ENCODE measurements at places on chromosomes 5 and 9.

- DNase-seq, result no peak
These were observed 83.3 kb downstream of the PRRT1B start for GRCh38 chr9:131628459-131629225.

DNA sequence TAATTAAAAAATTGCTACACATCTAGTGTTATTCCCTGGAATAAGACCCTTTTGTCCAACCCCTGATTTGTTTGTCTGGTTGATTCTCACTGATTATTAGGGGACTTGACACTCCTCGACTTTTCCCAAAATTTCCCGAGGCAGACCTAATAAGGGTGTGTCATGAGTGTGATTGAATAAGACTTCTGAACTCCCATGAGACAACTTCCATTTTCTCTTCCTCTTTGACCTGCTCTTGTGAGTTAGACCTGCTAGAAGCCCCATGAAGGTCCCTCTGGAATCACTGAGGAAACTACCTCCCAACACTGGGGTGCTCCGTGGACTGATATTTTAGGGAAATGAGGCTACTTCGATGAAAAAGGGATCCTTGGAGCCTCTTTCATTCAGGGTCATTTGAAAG, 83.4 kb downstream of the MUSK start:
- DNase-seq, result no peak

GRCh38 chr9:134863941-134864820, 16.4 kb upstream of the FCN2 start:
- DNase-seq, result no peak

- DNase-seq, result no peak
These were observed 131.5 kb downstream of the ADAMTS19 start for GRCh38 chr5:129591508-129592160.

DNA sequence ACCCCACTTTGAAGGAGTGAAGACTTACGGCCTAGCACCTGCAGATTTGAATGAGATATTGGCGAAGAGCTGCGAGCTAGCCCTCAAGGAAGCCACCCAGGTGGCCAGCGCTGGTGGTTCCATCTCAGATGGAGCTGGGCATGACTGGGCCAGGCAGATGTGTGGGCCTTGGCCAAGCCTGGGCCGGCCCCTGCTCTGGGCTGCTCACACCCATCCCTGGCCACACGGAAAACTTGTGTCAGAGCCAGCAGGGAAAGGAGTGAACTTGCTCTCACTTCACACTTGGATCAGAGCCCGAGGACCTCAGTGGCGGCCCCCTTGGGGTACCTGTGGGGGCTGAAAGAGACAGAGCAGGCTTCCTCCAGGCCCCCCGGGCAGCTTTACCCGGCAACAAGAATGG, 44.2 kb downstream of the ROPN1L start:
- DNase-seq, result no peak

GRCh38 chr5:180140571-180140970, 68.4 kb downstream of the RASGEF1C start:
- no peak for DNase-seq

GRCh38 chr5:109660301-109660700, 29.4 kb upstream of the MAN2A1 start:
- DNase-seq, result no peak

DNA sequence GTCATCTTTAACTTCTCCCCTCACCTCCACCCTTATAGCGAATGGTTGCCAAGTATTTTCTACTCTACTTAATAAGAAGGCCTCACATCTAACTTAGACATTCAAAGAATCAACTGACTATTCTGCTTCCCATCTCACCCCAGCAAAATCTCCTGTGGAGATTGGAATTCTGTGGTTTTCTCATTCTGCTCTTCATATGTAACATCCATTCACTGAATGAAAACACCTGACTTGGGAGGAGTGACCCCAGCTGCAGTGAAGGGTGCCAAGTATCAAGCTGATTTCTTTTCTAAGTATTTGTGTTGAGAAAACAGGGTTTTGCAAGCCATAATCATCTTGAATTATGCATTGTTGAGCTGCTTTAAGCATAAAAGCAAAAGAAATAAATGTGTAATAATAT, 42.5 kb upstream of the TAF1L start:
- no peak for DNase-seq

- DNase-seq, result no peak
These were observed 198.8 kb downstream of the NR3C1 start for GRCh38 chr5:143204474-143205246.

DNA sequence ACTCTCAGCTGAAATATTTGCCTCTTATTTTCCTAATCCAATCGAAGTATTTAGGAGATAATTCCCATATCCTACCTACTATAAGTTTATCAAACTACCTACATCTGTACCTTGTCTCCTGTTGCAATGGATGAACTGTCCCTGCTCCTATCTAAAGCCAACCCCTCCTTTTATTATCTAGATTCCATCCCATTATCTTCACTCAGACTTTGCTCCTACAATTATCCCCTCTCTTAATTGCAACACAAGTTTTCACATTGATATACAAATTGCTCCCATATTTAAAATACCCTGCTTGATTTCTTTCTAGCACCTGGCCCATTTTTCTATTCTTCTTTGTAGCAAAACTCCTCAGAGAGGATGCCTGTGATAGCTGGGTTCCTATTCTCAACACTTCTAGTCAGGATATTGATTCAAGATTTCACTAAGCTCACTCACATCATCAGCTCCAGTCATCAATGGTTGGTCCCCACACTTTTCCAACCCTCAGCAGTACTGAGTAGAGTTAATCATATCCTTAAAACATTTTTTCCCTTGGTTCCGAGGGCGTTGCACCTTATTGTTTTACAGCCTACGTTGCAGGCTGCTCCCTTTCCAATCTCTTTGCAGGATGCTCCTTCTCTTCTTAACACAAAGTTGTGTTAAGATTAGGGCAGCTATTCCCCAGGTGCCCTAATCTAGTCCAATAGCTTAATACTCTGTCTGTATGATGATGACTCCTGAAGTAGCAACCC, 177.8 kb upstream of the PTGER4 start:
- no peak for DNase-seq

DNA sequence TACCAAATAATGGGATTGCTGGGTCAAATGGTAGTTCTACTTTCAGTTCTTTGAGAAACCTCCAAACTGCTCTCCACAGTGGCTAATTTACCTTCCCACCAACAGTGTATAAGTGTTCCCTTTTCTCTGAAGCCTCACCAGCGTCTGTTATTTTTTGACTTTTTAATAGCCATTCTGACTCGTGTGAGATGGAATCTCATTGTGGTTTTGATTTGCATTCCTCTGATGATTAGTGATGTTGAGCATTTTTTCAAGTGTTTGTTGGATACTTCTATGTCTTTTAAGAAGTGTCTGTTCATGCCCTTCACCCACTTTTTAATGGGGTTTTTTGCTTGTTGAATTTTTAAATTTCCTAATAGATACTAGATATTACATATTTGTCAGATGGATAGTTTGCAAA, 28.4 kb upstream of the SUSD1 start:
- DNase-seq, result no peak

DNA sequence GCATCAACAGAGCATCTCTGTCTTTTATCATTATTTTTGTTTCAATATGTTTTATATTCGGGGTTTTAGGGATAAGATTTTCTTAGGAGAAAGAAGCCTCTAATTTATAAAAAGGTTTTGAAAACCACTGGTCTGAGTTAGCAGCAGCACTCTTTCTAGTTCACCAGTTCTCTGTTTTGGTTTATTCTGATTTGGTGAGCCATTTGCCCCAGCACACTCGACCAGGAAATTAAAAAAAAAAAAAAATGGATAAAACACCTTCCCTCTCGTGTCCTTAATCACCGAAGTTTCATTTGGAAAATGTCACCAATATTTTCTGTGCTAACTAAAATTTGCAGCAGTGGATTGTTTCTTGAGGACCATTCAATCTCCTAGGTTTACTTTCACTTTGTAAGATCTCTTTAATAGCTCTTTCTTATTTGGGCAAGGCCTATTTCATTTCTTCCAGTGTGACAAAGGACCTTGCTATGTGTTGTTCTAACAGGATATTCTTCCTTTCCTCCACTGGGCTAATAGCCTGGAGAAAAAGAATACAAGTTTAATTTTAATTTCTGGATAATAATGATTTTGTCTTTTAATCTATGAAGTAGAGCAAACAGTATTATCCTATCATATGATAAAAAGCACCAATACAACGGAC, 57.8 kb upstream of the ANXA1 start:
- no peak for DNase-seq

DNA sequence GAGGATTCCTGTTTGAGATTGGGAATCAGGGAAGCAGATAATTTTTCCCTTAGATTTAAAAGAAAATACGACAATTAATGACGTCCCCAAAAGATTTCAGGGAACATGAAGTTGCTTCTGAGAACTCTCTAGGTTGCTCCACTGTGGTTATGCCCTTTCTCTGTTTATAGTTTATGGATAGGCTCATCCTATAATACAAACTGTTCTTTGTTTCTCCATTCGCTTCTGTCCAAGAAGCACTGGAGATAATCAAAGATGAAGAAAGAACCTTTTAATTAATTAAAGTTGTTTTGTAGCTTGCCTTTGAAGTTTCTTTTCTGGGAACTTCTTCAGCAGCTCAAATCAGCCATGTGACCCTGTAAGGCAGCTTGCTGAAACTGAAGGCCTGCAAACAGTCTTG, 87.5 kb downstream of the CHSY3 start:
- DNase-seq, result no peak

DNA sequence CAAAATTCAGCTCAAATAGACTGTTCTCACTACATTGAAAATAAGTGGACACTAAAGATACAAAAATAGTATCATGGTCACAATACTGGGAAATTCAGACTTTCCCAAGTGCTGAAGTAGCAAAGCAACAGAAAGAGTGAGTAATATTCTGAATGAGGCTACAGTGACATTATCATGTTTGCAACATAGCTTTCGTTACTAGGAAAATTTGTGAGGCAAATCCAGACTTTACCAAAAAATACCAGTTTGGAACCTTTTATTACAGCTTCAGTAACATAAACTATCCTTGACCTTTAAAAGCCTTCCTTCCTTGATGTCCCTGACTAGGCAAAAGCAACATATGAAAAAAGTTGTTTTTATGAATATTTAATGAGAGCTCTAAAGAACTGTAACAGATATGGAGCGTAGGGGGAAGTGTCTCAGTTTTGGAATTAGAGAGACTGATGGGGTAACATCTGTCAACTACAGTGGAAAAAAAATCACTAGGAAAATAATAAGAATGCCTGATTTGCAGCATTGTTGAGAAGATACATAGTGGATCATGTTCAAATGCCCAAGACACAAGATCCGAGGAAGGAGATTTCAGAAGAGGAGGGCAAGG, 312.9 kb downstream of the ADGRV1 start:
- no peak for DNase-seq

DNA sequence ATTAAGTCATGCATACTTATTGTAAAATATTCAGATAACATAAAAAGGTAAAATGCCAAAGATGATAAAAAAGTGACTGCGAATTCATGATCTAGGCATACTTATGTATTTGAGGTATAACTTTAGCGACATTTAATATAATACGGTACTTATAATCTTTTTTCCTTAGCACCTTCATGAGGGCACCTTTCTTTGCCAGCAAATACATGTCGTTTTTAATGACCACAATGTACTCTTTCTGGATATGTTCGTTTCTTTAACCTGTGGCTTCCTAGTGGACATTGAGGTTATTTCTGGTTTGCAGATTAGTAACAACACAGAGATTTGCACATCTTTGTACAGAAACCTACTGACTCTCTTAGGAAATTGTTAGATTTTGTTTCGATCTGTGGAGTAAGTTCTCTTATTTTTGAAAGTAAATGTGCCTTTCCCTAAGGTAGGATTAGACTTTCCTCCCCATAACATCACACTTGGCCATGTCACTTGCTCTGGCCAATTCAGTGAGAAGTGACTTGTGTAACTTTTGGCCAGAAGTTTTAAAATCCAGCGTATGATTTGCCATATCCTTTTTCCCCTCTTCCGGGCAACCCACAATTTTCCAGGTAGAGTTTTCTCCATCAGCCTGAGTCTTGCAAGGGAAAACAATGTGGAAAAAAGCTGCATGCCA, 24.4 kb downstream of the ANKRD33B start:
- no peak for DNase-seq

DNA sequence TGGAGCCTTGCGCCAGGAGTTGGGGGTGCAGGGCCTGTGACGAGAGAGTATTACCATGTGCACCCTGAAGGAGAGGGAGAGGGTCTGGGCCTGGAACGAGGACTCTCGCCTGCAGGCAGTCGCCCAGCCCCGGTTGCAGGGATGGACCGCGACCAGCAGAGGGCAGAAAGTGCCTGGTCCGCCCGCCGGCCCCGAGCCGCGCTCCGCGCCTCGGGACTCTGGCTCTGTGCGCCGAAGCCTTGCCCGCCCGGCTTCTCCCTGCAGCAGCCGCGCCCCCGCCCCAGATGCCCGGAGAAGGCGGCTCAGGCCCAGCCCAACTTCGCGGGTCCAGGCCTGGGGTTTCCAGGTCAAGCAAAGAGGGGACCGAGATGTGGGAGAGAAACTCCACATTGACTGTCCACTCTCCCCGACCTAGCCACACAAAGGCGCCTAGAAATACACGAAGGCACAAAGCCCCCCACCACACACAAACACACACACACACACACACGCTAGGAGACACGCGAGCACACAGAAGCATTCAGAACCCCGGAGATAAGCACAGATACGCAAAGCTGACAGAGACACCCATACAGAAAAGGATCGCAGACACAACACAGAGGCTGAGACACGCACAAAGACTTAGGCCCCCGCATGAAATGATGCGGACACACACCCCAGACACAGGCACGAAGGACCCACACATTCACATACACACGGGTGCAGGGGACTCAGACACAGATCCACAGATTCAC, 2.0 kb upstream of the LMX1B start:
- DNase-seq, result peak; percentile 60

DNA sequence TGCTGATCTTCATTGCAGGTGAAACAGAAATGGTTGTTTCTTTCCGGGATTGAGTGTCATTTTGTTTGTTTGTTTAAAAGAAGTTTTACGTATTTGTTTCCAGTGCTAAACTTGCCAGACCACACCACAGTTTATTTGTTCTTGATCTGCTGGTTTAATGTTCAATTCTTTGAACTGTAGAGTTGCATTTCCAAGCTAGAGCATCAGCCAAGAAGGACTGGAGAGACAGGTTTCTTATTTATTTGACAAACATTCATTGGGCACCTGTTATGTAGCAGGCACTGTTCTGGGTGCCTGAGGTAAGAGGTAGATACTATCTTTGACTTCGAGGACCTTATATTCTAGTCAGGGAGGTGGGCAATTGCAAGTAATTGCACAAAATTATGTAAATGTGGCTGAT, 45.0 kb downstream of the MCCC2 start:
- DNase-seq, result no peak

GRCh38 chr5:160493806-160494338, 72.2 kb downstream of the PTTG1 start:
- DNase-seq, result no peak

DNA sequence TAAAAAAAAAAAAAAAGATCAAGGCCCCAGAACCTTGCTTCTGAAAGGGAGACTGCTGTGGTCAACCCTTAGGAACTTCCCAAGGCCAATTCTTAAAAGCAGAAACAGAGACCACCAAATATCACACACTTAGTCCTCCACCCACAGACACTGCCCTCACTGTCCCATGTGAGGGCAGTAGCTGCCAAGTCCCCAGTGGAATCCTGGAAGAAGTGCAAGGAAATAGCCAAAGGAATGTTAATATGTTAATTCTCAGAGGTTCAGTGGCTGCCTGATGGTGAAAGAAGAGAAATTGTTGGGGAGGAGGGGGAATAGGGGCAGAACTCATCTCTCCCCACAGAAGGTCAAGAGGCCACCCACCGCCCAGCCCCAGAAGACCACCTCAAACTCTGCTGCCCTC, 23.1 kb downstream of the FSTL4 start:
- no peak for DNase-seq

Data from NCI-H2081 (cell line).